ENCODE measurements at places on chromosomes 5 and 9.

GRCh38 chr5:53877243-53877642 is 316.8 kb downstream of the NDUFS4 start:
- DNase-seq = no peak

- no peak for DNase-seq
Measured at GRCh38 chr5:121239951-121240350, 611.7 kb upstream of the FTMT start.

GRCh38 chr5:27810458-27810857 is 772.1 kb upstream of the CDH9 start:
- no peak for DNase-seq

- DNase-seq = no peak
Measured at GRCh38 chr9:124014956-124015660, 3.5 kb downstream of the LHX2 start.

GRCh38 chr5:1652873-1653697 is 129.3 kb upstream of the LPCAT1 start:
- DNase-seq = no peak

DNA sequence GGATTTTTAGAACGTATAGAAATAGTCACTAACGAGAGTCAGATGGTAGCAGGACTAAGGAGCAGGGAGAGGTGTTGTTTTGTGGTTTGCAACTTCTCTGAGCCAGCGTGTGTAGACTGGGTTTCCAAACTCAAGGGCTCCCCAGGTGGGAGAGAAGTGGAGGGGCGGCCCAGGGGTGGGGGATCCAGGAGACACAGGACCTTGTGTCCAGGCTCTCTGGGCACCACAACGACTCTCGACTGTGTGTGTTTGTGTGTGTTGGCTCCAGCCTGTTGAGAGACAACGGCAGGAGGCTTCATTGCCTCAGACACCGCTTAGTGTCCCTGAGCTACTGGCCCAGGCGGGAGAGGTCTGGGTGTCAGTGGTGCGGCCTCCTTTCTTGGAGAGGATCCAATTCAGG is 934 bp upstream of the FCN1 start:
- DNase-seq = no peak

GRCh38 chr9:110969971-110970386 is 68.3 kb downstream of the LPAR1 start:
- DNase-seq = no peak

- DNase-seq = no peak
Measured at GRCh38 chr9:40935336-40935735, 193.1 kb downstream of the FOXD4L6 start.

GRCh38 chr5:180080486-180081280 is 9.1 kb upstream of the RNF130 start:
- DNase-seq = peak; percentile 47
